ENCODE measurements at places on chromosomes 6 and 20.

GRCh38 chr6:2622671-2623070 is 128.1 kb downstream of the MYLK4 start:
- DNase-seq, result no peak

- DNase-seq, result no peak
Measured at GRCh38 chr20:13416531-13416930, 195.5 kb downstream of the ISM1 start.

DNA sequence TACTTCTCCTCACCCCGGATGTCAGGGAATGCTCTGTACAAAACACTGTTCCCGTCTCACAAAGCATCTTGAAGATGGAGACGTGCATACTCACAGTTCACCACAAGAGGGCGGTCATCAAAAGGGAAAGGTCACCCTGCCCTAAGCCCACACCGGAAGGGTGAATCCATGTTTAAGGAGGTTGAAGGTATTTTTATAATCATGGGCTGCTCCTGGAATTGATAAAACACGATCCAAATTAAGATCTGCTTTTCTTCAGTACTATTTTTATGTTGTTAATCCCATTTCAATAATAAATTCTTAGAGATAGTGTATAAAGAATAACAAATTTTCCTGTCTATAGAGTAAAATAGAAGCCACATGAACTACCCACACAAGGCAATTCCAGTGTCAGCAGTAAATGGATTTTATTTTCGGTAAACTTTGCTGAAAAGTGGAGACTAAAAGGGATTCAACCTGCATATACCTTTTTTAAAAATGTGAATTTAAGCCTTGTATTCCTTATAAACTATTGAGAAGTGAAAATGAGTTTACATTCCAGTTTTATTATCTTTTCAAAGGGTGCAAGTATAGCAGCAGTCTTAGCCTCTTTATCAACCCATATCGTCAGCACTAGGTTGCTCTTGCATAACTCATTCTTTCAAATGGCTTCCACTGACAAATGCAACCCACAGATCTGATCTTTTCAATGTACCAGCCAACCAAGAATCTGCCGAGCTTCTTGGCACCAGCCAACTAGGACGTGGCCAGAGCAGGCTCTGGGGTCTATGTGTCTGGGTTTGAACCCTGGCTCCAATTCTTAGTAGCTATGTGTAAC is 79.7 kb upstream of the MBOAT1 start:
- peak; percentile 82 for DNase-seq

DNA sequence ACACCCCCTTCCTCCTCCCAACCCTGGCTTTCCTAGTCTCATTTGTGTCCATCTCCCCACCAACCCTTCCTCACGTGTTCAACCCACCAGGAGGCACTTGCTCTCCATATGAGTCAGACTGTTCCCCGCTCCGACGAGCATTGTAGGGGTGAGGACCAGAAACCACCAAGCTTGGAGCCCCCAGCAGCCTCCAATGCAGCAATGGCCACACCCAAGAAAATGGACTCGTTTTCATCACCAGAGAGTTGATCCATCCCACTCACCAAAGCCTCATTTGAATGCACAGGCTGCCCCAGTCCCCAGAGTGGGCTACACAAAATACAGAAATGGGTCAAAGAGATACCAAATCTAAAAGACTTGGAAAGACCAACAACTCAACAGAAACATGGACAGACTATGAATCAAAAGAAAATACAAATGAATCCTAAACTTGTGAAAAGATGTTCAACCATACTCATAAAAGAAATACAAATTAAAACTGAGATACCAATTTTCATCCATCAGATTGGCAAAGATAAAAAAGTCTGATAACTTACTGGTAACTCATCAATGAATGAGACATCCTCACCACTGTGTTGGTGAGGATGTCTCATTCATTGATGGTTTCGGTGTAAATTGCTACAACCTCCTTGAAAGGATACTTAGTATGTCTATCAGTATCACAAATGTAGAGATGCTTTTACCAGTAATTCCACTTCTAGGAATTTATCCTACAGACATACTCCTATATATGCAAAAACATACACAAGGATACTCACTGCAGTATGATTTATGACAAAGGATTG is 68.1 kb downstream of the TRERF1 start:
- DNase-seq, result no peak

DNA sequence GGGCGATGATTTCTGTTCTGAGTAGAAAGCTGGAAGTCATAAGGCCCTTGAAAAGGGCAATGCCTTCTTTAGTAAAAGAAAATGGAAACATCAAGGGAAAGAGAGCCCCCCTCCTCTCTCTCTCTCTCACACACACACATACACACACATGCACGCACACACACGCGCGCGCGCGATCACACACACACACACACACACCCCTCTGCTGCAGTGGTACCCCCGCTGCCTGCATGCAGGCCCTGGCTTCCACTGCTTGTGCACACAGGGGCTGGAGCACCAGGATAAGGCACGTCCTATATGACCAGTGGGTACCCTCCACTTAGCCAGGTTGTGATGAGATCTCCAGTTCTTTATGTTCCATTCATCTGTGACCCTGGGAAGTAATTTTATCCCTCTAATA is 300.9 kb downstream of the SLC35F1 start:
- DNase-seq, result no peak

- peak; percentile 74 for DNase-seq
Measured at GRCh38 chr6:152094992-152095592, 287.6 kb downstream of the ESR1 start.

- no peak for DNase-seq
Measured at GRCh38 chr6:54048782-54049181, 62.5 kb upstream of the MLIP start.

GRCh38 chr6:73180076-73180738 is 45.1 kb downstream of the KHDC1L start:
- DNase-seq, result no peak
